Activated CD4-positive, alpha-beta T cell treated with anti-CD3 and anti-CD28 coated beads, Interleukin-2, amount 10 ng/mL, durations not matched to agents 24 days and 14 days (primary cell): ENCODE measurements at places on chromosomes 7 and 10. TPM values are rescaled to one million over a fixed set of nuclear protein-coding genes. Genes with fewer than 3 reads are reported as not detected.

DNA sequence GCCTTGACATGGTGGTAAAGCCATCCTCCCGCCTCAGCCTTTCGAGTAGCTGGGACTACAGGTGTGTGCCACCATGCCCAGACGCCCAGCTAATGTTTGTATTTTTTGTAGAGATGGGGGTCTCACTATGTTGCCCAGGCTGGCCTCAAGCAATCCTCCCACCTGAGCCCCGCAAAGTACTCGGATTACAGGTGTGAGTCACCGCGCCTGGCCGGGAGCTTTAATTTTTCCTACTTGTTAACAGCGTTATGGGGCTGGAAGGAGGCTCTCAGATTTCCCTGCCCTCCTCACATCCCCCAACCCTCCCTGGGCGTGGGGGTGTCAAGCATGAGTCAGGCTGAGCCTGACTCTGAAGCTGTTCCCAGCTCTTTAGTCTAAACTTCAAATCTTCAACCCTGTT, 8.3 kb downstream of the ALKBH4 start:
- DNase-seq, result no peak

Gene ETV1
- not detected in 2 replicates for total RNA-seq

Gene DDX21
- 284 and 286 TPM in 2 replicates for total RNA-seq

DNA sequence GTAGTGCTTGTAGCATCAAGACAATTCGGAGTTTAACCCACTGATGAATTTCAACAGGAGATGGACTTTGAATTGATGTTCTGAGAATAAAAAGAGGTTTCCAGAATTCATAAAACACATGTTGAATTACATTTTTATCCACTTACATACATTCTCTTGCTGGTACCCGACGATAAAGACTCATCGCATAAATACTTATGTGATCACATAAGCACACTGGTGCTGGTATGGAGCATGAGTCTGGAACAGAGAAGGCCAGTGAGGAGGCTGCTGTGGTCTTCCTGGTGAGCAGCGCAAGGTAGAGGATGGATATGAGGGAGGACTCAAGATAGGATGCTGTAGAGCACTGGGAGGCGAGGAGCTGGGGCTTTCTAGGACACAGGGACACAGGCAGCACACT, 109.0 kb downstream of the RNF216 start:
- DNase-seq, result no peak

GRCh38 chr7:150742286-150742968, 5.2 kb downstream of the GIMAP5 start:
- peak; percentile 73 for DNase-seq

Gene SYT15
- 1.3 and 1.8 TPM in 2 replicates for total RNA-seq

Gene CTAGE4
- total RNA-seq, result 0.56 and 1.1 TPM in 2 replicates
